C1 segment of cervical spinal cord (tissue), 14 donors: ENCODE measurements at places on chromosomes 16 and 17.
A peak's percentile ranks its signal among the peaks of the same experiment; 100 is the strongest.

- no peak for DNase-seq
Measured at GRCh38 chr17:50364715-50365114, 8.3 kb downstream of the MRPL27 start.

DNA sequence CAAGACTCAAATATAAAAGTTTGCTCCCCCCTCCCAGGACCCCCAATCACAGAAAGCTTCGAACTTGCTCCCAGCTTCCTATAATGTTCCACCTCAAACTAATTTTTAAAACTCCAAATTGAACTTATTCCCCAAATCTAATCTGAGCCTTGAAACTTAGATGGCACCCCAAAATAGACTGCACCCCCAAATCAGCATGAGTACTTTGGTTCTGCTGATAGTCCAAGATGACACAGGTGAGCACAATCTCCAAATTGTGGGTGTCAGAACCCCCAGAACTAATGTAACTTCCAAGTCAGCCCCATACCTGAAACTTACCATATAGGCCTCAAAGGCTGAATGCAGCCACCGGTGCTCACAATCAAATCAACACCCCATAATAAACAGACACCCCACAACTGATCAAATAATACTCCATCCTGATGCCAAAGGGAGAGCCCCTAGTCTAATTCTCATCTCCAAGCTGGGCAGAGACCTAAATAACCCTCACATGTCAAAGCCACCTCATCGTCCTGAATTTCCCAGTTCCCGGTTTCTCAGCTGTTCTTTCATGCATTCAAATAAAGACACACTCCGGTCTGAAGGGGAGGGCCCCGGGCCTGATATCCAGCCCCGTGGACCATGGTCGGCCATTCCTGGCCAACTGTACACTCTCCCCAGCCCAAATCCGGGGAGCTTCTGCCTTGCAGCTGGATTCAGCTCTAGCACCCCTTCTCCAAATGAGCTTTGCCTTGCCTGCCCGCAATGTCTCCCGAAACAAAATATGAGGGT, 1.8 kb upstream of the BCL6B start:
- no peak for DNase-seq

DNA sequence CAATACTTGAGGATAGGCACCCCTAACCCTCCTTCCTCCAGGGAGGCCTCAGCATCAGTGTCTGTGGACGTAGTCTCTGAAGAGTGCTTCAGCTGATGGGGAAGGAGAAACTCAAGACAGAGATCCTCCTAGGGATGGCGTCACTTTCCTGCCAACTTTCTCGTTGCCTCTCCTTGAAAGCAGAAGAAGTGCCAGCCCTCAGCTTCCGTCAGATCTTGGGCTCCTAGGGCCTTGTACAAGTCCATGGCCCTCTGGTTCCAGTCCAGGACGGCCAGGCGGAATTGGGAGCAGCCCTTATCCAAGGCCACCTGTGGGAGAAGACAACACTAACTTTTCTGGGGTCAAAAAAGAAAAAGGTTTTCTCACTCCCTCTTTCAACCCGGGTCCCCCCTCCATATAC, 1.3 kb downstream of the SAT2 start:
- DNase-seq, result no peak

DNA sequence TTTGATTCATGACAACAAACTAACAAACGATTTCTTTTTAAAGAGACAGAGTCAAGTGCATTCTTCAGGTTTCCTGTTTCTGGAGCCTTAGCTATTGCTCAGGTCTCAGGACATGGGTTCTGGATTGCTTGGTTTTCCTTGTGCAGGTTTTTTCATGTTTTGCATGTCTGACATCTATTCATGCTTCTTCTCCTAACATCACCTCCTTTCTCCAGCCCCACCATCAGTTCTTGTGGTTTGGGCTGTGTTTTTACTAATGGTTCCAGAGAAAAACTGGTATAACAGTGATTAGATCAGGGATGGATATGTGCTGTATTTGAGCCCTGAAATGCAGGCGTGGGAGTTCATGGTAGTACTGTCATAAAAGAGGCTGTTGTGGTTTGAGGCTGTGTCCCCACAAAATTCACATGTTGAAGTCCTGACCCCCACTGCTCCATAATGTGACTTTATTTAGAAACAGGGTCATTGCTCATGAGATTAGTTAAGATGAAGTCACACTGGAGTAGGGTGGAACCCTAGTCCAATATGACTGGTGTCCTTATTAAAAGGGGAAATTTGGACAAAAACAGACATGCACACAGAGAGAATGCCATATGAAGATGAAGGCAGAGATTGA, 67.9 kb downstream of the IRX6 start:
- DNase-seq, result no peak

- peak; percentile 29 for DNase-seq
Measured at GRCh38 chr17:38693700-38694329, 11.3 kb upstream of the MLLT6 start.

DNA sequence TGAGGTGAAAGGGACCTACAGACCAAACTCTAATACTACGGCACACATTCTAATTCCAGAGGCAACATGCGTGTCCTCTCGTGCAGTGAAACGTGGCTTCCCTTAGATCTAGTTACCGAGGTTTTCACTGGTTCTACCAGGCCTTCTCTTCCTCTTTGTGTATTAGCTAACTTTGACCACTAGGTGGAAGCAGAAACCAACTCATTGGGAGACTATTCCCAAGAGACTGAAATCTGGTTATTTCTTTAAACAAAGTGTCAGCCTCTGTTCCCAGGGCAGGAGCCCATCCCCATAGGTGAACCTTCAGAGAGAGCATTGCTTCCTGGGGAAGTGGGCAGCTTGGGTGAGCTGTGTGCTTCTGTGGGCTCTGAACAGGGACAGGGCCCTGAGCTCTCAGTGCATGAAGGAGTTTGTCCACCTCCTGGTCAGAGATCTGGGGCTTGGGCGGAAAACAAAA, 19.7 kb upstream of the RCVRN start:
- peak; percentile 28 for DNase-seq

DNA sequence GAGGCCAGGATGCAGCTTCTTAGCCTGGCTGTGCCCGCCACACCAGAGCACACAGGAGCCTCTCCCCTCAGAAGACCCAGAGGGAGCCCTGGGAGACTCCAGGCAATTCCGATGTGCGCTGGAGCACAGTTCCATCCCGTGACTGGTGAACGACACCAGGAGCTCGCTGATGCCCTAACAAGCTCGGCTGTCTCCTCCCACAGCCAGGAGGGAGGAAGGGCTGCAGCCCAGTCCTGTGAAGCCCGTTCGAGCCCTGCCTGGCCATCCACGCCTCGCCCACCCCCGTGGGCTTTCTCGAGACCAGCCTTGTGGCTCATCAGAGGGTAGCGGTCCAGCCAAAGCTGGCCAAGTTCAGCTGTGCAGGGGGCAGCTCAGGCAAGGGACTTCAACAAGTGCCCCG, 21.8 kb upstream of the RASD1 start:
- no peak for DNase-seq

DNA sequence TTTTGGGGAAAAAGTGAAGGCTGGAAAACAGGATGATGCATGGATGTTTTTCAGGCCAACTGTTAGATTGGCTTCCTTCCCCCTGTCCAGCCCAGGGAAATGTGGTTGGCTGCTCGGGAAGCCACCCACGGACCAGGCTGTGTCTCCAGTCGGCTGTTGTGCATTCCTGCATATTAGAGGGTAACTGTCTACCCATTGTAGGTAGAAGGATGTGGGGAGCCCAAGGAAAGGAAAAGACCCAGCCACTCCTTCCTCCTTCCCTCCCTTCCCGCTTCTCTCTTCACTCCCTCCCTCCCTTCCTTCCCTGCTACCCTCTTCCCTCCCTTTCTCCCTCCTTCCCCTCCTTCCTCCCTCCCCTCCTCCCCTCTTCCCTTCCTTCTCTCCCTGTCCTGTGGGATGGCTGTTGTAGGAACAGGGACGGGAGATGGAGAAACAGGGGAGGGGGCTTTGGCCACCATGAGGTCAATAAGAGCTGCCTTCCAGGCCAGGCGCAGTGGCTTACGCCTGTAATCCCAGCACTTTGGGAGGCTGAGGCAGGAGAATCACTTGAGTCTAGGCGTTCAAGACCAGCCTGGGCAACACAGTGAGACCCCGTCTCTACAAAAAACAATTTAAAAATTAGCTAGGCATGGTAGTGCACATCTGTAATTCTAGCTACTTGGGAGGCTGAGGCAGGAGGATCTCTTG, 16.9 kb downstream of the SYT17 start:
- DNase-seq, result no peak

DNA sequence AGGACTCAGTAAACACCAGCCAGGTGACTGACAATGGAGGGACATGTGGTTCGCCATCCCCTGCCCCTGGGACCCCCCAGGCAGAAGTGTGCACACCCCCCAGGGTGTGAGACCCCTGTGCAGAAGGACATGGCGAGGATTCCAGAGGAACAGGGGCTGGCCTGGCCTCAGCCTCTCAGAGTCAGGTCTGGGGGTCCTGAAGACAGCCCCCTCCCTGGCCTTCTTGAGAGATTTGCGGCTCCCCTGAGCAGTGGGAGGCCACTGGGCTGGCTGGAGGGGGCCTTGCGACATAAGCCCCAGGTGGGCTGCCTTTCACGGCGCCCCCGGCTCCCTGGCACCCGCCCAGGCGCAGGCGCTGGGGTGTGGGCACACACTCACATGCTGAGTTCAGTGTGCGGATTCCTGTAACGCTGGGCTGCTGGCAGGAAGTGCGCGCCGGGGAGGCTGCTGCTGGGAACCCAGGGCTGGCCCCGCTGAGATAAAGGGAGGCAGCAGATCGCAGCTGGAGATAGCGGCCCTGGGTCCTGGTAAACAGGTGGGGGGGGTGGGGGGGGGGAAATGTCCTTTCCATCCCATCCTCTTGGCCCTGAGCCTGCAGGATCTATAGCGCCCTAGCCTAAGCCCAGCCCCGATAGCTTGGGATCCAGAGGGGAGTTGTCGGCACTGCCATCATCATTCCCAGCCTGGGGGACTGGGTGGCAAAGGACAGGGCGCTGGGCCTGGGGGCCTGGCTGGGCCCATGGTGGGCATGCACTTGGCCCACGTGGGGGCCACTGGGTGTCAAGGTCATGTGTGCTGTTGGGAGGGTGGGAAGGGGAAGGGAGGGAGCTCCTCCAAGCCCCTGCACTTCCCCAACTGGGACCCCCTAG, 27.1 kb downstream of the TMEM235 start:
- DNase-seq, result no peak

DNA sequence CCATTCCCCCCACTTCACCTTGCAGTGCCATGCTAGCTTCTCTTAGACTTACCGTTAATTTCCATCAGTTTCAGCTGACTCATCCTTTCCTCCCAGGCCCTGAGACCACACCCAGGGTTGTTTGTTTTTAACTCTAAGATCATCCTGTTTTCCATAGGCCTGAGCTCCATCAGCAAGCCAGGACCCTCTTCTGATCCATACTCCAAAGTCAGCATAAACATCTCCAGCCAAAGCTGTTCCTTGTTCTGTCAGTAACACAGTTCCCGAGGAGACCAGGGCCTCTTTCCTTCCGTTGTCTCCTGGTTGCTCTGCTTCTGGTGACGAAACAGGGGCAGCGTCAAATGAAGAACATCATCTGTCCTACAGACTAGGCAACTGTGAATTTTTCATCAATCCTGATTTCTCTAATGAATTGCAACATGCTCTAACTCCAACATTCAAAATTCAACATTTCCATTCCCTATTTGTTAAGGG, 83.8 kb upstream of the HNF1B start:
- no peak for DNase-seq

GRCh38 chr16:69839798-69840409, 77.8 kb downstream of the WWP2 start:
- DNase-seq, result peak; percentile 94

GRCh38 chr17:4017377-4017776, 53.1 kb upstream of the ATP2A3 start:
- DNase-seq, result no peak

- no peak for DNase-seq
Measured at GRCh38 chr17:74199306-74200092, 4.0 kb upstream of the RPL38 start.

DNA sequence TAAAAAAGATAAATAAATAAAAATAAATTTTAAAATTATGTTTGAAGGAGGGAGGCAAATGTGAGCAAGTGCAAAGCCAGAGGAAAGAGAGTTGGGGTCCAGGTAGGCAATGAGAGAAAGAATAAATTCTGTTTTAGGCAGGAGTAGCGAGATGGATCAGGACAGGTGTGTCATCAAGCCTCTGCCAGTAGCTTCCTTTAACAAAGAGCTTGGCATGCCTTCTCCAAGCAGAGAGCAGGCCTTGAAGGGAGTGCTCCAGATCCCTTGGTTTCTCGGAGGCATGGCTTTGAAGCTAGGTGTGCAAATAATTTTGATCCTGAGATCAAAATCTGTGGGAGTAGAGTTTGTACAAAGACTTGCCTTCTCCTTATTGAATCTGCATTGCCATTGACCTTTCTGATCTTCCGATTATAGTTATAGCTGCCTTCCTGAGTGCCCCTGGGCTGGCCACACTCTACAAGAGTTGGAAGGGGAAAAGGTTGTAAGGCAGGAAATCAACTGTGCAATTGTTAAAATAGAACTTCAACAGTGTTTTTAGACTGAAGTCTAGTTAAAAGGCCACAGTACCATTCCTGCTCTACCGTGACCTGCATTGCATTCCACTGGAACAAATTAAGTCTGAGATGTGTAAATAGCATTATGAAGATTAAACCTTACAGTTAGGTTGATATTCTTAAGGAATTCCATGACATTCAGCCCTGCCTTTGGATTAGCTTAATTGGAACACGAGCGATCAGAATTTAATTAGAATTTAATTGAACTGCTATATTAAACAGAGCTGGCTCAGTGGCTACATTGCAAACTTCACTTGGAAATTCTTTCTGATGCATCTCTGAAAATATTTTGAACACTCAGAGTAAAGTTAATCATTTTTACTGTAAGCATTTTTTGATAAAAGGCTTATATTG, 33.7 kb downstream of the IQCK start:
- no peak for DNase-seq

DNA sequence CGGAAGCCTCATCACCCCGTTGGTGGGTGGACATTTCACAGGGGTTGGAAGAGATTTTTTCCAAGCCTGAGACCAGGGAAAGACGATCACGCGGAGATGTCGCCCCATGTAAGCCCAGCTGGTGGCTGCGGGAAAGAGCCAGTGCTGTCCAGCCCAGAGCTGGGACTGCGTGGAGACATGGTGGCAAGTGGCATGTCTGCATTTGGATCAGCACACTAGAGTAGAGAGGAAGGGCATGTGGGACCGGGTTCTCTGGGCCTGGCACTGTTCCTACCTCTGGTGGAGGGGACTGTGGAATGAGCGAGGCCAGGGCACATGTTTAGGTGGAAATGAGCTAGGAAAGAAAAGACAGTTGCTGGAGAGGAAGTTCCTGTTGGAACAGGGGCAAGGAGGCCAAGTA, 20.0 kb downstream of the SBK1 start:
- no peak for DNase-seq
